ENCODE measurements at places on chromosomes 11 and 22.

- no peak for DNase-seq
Measured at GRCh38 chr22:44603767-44604166, 98.2 kb upstream of the PRR5 start.

GRCh38 chr11:88320149-88320559 is 17.4 kb downstream of the CTSC start:
- no peak for DNase-seq

GRCh38 chr11:82682003-82682751 is 51.5 kb downstream of the FAM181B start:
- DNase-seq = peak; percentile 52

GRCh38 chr11:117045196-117045595 is 53.0 kb downstream of the SIK3 start:
- peak; percentile 46 for DNase-seq

GRCh38 chr11:33700063-33700501 is 544 bp downstream of the C11orf91 start:
- DNase-seq = no peak

- no peak for DNase-seq
Measured at GRCh38 chr22:24322522-24322921, 51.9 kb downstream of the SPECC1L start.

DNA sequence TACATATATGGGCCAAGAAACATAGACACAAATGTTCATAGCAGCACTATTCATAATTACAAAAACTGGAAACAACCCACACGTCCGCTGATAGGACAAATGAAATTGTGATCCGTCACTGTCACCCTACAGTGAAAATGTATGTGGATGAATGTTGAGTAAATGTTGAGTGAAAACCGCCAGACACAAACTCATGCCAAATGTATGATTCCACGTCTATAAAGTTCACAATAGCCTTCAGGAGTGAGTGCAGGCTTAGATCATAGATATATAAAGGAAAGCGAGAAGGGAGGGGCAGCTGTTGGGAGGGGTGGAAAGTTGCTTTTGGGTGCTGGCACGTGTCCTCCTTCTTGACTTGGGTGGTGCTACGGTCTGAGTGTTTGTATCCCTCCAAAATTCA is 33.6 kb downstream of the DBX1 start:
- DNase-seq = no peak

- DNase-seq = no peak
Measured at GRCh38 chr22:49703505-49703904, 124.2 kb downstream of the BRD1 start.

DNA sequence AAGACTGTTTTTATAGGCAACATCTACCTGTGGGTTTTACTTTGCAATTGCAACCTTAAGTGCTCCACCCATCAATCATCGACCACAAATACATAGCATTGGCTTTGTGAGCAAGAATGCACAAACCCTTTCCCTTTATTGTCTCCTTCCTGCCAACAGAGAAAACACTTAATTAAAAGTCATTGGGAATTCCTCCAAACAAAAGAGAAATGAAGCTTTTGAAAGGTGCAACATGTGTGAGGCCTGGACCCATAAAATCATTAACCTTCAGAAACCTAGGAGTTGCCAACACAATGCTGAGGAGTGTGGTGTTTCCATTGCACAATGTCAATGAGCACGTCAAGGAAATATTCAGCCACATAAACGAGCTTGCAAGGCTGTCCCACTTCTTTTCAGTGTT is 223.2 kb downstream of the BLID start:
- no peak for DNase-seq

- no peak for DNase-seq
Measured at GRCh38 chr11:128840137-128840536, 27.0 kb downstream of the KCNJ1 start.

- no peak for DNase-seq
Measured at GRCh38 chr11:45155058-45155551, 8.7 kb downstream of the PRDM11 start.

- DNase-seq = no peak
Measured at GRCh38 chr22:40240160-40240559, 62.4 kb downstream of the TNRC6B start.

DNA sequence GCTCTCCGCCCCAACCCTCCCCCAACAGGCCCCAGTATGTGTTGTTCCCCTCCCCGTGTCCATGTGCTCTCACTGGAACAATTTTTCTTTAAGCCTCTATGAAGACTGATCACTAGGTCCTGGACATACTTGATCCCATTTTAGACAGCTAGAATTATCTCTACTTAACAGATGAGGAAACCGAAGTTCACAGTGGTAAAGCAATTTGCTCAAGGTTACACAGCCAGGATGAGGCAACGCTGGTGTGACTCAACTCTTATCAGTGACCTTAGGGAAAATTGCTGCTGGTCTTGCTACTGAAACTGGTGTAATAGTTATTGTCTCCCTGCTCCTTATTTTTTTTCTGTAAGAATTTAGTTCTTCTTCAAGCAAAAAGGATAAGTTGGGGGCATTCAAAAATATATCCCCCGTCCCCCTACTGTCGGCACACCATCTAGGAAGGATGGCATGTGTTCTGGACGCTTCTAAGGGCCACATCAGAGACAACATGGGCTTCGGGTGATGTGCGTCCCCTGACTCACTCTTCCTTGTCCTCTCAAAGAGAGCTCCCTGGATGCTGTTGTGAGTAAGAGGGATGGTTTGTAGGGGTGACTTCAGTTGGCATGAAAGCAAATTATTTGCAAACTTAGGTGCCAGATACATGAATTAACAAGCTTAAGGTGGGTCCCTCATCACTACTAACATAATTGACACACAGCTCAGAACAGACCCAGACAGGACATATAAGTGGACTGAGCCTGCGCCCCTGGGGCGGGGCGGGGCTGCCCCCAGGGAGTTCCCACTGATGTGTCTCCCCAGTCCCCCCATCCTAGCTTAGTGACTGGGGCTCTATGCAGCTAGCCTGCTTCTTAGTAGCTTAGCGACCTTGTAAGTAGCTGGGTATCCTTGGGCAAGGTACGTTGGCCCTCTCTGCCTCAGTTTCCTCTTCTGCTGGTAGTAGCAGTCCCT is 23.6 kb upstream of the ALX4 start:
- no peak for DNase-seq

DNA sequence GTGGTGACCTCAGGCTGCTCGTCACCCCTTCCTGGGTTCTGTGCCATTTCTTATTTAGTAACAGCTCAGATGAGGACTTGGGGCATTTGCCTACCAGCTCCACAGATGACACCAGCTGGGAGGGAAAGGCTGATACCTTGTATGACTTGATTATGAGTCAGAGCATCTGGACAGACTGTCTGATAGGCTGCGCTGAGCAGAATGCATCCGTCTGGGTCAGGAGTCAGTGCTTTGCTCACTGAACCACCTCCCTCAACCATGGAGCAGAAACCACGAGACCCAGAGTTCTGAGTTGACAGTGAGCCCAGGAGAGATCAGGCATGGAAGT is 6.8 kb downstream of the ST14 start:
- DNase-seq = peak; percentile 58
